Stomach (tissue), 19 donors: ENCODE measurements at places on chromosomes 2 and 18. TPM values are rescaled to one million over a fixed set of nuclear protein-coding genes. Genes with fewer than 3 reads are reported as not detected.

Gene FEV
- not detected for total RNA-seq

Gene MSTN
- total RNA-seq: 2.0 TPM

Gene EGR4
- total RNA-seq: not detected

Gene BARD1
- 54.3 TPM for total RNA-seq

Gene NAT8
- total RNA-seq: not detected

Gene DSEL
- 5.8 TPM for total RNA-seq

Gene ING5
- total RNA-seq: 29.5 TPM

Gene USP40
- 34.5 TPM for total RNA-seq

Gene RGPD3
- 0.55 TPM for total RNA-seq

Gene ZNF804A
- total RNA-seq: not detected

Gene PRSS56
- total RNA-seq: not detected

Gene ELAC1
- total RNA-seq: 11.9 TPM

Gene OTOS
- not detected for total RNA-seq

Gene PSTPIP2
- total RNA-seq: 7.8 TPM

Gene GCG
- total RNA-seq: 59.5 TPM

Gene CD207
- total RNA-seq: not detected

Gene ARMC9
- total RNA-seq: 80.5 TPM

Gene ARHGAP25
- 0.29 TPM for total RNA-seq

Gene HMSD
- total RNA-seq: not detected

Gene SKOR2
- total RNA-seq: not detected

Gene CLEC4F
- not detected for total RNA-seq

Gene RESP18
- not detected for total RNA-seq

Gene GREB1
- total RNA-seq: 13.9 TPM
